ENCODE measurements at places on chromosomes 12 and 14.
A peak's percentile ranks its signal among the peaks of the same experiment; 100 is the strongest.

- H3K4me3 ChIP-seq: no peak overlapping the region
- no peaks in the 10 kb centered on the region for H3K36me3 ChIP-seq
- H3K4me1 ChIP-seq: no peaks in the 10 kb centered on the region
- no peak overlapping the region for H3K27ac ChIP-seq
These were observed 129.5 kb downstream of the SLC35F4 start for GRCh38 chr14:57736391-57736790.

- no peak for DNase-seq
- H3K36me3 ChIP-seq: no peaks in the 10 kb centered on the region
- no peak overlapping the region for H3K4me3 ChIP-seq
- no peaks in the 10 kb centered on the region for H3K27me3 ChIP-seq
- no peaks in the 10 kb centered on the region for H3K4me1 ChIP-seq
- no peak overlapping the region for H3K27ac ChIP-seq
These were observed 5.6 kb upstream of the ST8SIA1 start for GRCh38 chr12:22340143-22340542.

DNA sequence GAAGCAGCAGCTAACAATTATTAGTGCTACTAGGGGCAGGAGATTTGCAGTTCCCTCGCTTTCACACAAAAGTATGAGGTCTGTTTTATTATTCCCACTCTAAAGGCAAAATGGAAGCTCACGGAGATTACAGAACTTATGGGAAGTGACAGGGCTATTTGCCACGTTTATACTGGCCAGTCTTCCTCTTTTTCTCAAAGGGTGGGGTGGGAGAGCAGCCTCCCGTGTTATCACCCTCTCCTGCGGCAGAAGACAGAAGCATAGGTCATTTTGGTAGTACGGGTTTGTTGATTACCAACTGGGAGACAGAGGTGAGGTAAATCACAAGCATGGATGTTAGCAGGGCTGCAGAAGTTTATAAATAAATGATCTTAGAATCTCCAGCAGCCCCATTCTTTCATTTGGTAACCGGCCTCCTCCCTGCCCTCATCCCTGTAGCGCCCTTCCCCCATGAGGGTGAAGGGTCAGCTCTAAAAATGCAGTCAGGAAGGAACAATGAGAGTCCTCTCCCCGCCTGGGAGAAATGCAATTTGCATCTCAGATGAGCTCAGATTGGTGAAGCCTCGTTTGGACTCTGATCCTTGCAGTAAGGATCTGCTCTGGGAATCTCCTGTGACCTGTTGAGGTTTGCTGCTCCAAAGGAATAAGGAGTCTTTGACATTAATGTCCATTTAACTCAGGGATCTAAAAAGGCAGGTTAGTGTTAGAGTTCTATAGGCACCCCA is 44.7 kb upstream of the SINHCAF start:
- no peaks in the 10 kb centered on the region for H3K36me3 ChIP-seq
- DNase-seq: peak; percentile 50
- H3K27ac ChIP-seq: peak overlapping the region; percentile 96

GRCh38 chr12:95970905-95971304 is 25.2 kb downstream of the HAL start:
- no peaks in the 10 kb centered on the region for H3K4me1 ChIP-seq
- H3K4me3 ChIP-seq: no peak overlapping the region
- peaks cover 8% of the 10 kb centered on the region for H3K27me3 ChIP-seq
- peaks cover 5% of the 10 kb centered on the region for H3K36me3 ChIP-seq
- H3K27ac ChIP-seq: peak overlapping the region; percentile 22

DNA sequence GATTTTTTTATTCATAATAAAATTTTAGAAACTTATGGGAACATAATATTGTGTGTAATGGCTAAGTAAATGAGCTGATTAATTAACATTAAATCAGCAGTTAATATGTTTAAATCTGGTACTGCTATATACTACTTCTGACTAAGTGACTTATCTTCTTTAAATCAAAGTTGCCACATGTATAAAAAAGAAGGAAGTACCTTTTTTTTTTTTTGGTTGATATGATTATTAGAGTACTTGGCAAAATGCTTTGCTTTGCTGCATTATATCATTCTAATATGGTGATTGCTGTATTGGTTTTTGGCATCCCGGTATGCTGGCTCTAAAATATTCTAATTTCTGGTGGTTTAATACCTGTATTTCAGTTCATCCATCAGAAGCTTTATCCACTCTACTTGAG is 319.1 kb upstream of the RGS6 start:
- no peak overlapping the region for H3K4me3 ChIP-seq
- DNase-seq: no peak
- no peak overlapping the region for H3K27ac ChIP-seq

DNA sequence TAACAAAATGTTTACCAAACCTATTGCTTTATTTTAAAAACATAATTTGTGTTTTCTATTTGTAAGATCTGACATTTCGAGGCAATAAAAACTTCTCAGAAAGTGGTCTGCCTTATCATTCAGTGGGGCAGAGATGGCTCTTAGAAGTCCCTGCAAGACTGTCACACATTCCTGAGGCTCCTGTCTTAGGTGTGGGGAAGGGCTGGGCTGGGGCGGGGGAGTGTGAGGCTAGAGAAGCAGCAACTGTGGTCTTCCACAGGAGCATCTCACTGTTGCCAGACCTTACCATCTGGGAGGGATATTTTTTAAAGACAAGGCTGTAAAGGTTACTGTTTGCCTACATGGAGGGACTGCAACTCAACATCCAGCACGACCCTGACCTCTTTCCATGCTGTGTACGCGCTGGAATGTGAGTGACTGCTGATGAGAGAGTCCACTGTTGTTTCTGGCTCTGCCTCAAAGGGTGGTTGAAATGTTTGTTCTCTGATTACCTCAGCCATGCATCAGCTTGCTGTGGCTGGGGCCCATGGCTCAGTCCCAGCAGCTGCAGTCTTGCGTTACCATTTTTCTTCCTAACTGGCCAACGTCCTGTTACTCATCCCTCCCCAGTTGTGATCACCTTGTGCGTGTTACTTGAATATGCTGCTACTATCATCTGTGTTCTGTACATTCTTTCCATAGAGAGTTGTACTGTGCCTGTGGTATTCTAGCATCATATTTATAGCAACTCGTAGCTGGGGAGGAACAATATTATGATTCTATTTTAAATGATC is 12.4 kb downstream of the ERG28 start:
- DNase-seq: no peak
- peaks cover 48% of the 10 kb centered on the region for H3K36me3 ChIP-seq
- H3K4me1 ChIP-seq: peaks cover 30% of the 10 kb centered on the region
- H3K27ac ChIP-seq: peak overlapping the region; percentile 1
- H3K27me3 ChIP-seq: no peaks in the 10 kb centered on the region

- H3K27me3 ChIP-seq: no peaks in the 10 kb centered on the region
- no peak for DNase-seq
- H3K4me3 ChIP-seq: no peak overlapping the region
- H3K4me1 ChIP-seq: no peaks in the 10 kb centered on the region
- no peak overlapping the region for H3K27ac ChIP-seq
- H3K36me3 ChIP-seq: peaks cover under 1% of the 10 kb centered on the region
These were observed 109.5 kb upstream of the ARHGAP5 start for GRCh38 chr14:31967669-31967975.

- no peaks in the 10 kb centered on the region for H3K36me3 ChIP-seq
- no peak overlapping the region for H3K27ac ChIP-seq
- no peak for DNase-seq
These were observed 19.9 kb upstream of the BDKRB2 start for GRCh38 chr14:96184737-96185136.
